Activated CD4-positive, alpha-beta T cell treated with anti-CD3 and anti-CD28 coated beads, Interleukin-2, amount 10 ng/mL, durations not matched to agents 7 days and 5 days (primary cell): ENCODE measurements at places on chromosomes 5 and 9. TPM values are rescaled to one million over a fixed set of nuclear protein-coding genes. Genes with fewer than 3 reads are reported as not detected.

The ANKRD34B gene
- not detected for total RNA-seq

The KIF20A gene
- 70.9 TPM for total RNA-seq

The AQP3 gene
- 190 TPM for total RNA-seq

The FRMD3 gene
- 0.62 TPM for total RNA-seq

GRCh38 chr5:172082180-172082579, 75.7 kb upstream of the FBXW11 start:
- peaks cover 60% of the 10 kb centered on the region for H3K36me3 ChIP-seq
- DNase-seq = no peak
- H3K4me3 ChIP-seq = no peak overlapping the region
- H3K27ac ChIP-seq = no peak overlapping the region

DNA sequence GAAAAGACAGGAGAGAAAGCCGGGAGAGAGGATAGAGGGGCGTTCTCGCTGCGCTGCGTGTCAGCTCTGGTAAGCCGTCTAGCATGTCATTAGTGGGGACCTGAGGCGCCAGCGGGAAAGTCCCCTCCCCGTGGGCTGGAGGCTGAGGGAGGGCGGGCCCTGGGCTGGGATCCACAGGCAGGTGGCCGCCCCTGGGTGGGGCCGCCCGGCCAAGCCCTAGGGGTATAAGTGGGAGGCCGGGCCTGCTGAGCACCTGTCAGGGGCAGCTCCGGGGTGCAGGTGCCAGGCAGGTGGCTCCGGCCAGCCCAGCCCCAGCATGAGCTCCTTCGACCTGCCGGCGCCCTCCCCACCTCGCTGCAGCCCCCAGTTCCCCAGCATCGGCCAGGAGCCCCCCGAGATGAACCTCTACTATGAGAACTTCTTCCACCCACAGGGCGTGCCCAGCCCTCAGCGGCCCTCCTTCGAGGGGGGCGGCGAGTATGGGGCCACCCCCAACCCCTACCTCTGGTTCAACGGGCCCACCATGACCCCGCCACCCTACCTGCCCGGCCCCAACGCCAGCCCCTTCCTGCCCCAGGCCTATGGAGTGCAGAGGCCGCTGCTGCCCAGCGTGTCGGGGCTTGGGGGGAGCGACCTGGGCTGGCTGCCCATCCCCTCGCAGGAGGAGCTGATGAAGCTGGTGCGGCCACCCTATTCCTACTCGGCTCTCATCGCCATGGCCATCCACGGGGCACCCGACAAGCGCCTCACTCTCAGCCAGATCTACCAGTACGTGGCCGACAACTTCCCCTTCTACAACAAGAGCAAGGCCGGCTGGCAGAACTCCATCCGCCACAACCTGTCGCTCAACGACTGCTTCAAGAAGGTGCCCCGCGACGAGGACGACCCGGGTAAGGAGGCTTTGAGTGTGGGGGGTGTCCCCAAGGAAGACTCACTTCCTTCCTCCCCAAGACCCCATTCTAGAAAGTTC, at the start of gene FOXI1:
FOXI1 (plus strand) TSS at position 256 of the 970 bp plus-strand sequence; CDS start at position 317, 61 bp downstream.
- no peaks in the 10 kb centered on the region for H3K4me1 ChIP-seq
- H3K27ac ChIP-seq = no peak within 1 kb of the TSS
- peaks cover 6% of the 10 kb centered on the region for H3K27me3 ChIP-seq
- no peak within 1 kb of the TSS for H3K4me3 ChIP-seq
- DNase-seq = no peak

- H3K27me3 ChIP-seq = no peaks in the 10 kb centered on the region
- DNase-seq = no peak
- no peaks in the 10 kb centered on the region for H3K4me1 ChIP-seq
- H3K27ac ChIP-seq = no peak overlapping the region
Measured at GRCh38 chr5:30500513-30500912, 693.0 kb upstream of the CDH6 start.

DNA sequence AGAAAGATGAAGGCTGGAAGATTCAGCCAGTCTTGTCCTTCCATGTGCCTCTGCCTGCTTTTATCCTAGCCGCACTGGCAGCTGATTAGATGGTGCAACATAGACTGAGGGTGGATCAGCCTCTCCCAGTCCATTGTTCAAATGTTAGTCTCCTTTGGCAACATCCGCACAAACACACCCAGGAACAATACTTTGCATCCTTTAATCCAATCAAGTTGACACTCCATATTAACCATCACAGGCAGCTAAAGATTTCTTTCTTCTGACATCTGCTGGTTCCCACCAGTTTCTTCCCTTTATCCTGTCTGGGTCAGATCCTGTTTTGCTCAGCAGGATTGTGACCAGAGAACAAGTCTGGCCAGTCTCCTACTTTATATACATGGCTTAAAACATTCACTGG, 276.5 kb upstream of the TYRP1 start:
- DNase-seq = no peak
- H3K27ac ChIP-seq = no peak overlapping the region
- no peaks in the 10 kb centered on the region for H3K36me3 ChIP-seq
- no peaks in the 10 kb centered on the region for H3K4me1 ChIP-seq
- H3K4me3 ChIP-seq = no peak overlapping the region

DNA sequence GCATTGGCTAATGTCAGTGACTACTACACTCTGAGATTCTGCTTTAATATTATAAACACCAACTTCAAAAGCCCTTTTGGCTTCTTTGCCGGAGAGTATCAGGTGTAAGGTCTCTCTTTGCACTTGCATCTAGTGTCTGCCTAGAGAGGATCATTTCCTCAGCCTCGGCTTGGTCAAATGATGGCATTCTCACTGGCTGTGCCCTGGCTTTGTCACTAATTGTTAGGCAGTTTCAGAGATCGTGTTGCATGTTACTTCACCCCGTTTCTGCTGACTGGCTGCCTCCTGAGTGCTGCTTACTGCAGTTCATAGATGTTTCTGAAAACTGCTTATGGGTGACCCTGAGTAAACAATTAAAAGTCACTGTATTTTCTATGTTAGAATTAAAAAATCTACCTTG, 48.8 kb downstream of the SLC1A3 start:
- H3K36me3 ChIP-seq = no peaks in the 10 kb centered on the region
- H3K27me3 ChIP-seq = peaks cover 19% of the 10 kb centered on the region
- H3K27ac ChIP-seq = no peak overlapping the region
- no peak overlapping the region for H3K4me3 ChIP-seq

GRCh38 chr5:73120222-73121118, at the start of gene TMEM171:
TMEM171 (plus strand) TSS chr5:73120575; CDS start chr5:73123374, 2,799 bp downstream.
- H3K27me3 ChIP-seq = peaks cover 78% of the 10 kb centered on the region
- peaks cover 20% of the 10 kb centered on the region for H3K4me1 ChIP-seq
- H3K27ac ChIP-seq = no peak within 1 kb of the TSS
- peak within 1 kb of the TSS; percentile 44 for H3K4me3 ChIP-seq
- H3K36me3 ChIP-seq = no peaks in the 10 kb centered on the region
- no peak for DNase-seq

DNA sequence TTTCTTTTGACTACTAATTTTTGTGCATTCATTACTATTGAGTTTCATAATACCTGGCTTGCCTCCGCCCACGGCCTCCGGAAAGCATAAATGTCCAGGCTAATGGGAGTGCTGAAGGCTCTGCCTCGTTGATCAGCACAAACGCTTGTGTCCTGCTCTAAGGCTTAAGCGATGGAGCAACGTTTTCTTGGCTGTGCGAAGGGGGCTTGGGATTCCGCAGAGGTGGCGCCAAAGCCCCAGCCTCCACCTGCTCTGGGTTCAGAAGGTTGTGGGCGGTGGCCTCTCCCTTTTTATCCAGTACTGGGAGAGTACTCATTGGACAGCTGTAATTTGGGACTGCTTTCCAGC, 19.7 kb downstream of the ANXA2R start:
- peak; percentile 30 for DNase-seq
- H3K4me3 ChIP-seq = peak overlapping the region; percentile 99
- H3K27me3 ChIP-seq = no peaks in the 10 kb centered on the region
- peak overlapping the region; percentile 100 for H3K27ac ChIP-seq
- H3K4me1 ChIP-seq = peaks cover 35% of the 10 kb centered on the region
